Midbrain (tissue), 1 donor: ENCODE measurements at places on chromosomes 6 and 20.

GRCh38 chr6:162576016-162576415 is 151.6 kb downstream of the PRKN start:
- DNase-seq: no peak

- no peak for DNase-seq
Observed at GRCh38 chr6:73030257-73030656, 195.0 kb downstream of the KHDC1L start.

DNA sequence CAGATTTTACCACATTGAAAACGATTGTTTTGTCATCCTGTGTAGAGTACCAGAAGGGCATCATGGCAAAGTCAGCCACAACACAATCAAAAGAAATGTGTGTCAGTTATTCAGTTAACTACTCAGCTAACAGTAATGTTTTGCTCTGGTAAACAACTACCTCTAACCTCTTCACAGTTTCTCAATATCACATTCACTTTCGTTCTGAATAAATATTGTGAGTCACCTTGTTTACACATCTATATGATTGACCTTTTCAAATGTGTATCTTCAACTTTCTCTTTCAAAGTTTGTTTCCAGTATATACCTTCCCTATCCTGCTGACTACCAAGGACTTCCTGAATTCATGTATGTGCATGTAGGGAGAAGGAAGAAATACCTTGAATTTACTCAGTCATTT is 216.6 kb upstream of the UFL1 start:
- DNase-seq: no peak

DNA sequence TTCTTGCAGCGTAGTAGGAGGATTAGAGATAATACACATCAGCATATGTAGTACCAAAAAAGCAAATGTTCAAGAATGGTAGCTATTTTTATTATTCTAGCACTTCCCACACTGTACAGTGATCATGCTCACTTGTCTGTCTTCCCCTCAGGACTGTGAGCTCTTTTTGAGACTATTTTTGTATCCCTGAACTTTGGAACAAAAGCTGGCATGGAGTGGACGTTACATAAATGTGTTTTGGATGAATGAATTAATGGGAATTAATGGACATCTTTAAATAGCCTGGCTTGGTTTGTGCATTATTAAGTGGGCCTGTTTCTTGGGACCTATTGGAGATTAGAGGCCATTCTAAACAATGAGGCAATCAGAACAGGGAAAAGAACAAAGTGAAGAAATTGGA is 243.7 kb downstream of the CD83 start:
- no peak for DNase-seq

GRCh38 chr6:10033223-10033829 is 381.5 kb downstream of the TFAP2A start:
- no peak for DNase-seq

DNA sequence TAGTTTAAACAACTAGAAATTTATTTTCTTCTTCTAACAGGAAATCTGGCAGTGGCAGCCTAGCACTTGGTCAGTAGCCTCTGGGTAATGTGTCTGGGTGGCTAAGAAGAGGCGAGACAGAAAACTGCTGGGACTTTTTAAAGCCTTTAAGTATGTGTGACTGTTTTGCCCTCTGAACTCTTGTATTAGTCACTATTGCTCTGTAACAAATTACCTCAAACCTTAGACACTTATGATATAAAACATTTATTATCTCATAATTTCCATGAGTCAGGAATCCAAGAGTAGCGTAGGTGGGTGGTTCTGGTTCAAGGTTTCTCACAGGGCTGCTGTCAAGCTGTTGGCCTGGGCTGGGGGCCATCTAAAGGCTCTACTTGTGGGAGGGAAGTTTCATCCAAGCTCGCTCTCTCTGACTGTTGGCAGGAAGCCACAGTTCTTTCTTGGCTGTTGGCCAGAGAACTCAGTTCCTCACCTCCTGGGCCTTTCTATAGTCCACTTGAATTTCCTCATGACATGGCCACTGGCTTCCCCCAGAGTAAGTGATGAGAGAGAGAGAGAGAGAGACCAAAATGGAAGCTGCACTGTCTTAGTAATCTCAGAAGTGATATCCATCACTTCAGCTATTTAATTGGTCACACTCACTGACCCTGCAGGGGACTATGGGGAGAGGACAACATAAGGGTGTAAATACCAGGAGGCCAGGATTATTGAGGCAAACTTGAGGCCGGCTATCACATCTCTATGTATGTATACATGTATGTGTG is 17.4 kb upstream of the TBC1D22B start:
- peak; percentile 57 for DNase-seq
